ENCODE measurements at places on chromosomes 4 and X.

GRCh38 chr4:182276210-182277109 is 33.3 kb downstream of the TENM3 start:
- no peaks in the 10 kb centered on the region for H3K27me3 ChIP-seq
- no peak overlapping the region for H3K27ac ChIP-seq
- no peaks in the 10 kb centered on the region for H3K36me3 ChIP-seq
- no peak for DNase-seq
- H3K4me3 ChIP-seq: no peak overlapping the region

DNA sequence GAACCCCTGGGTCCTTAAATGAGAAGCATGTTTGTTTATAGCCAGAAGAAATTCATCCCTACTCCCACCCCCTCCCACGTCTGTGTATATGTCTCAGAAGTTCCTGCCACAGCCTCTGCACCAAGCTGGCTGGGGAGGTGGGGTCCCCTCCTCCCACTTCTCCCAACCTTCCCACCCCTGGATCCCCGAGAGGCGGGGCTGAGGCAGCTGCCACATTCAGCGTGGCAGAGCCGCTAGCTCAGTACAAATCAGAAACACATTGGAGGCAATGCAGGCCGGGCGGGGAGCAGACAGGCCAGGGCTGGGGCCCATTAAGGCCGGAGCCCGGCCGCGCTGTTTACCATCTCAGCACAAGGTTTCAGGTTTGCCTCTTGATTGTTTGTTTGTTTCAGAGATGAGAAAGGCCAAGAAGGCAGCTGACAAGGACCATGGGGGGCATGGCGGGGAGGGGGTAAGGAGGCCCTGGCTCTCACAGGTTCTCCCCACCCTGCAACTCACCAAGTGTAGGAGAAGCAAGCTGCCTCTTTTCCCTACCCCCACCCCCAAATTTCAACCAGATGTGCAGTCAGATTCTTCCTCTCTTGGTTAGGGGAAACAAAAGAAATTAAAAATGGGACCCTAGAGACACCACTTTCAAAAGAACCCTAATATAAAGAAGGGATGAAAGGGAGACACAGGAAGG is 22.3 kb downstream of the PJA1 start:
- H3K4me3 ChIP-seq: no peak overlapping the region
- no peaks in the 10 kb centered on the region for H3K4me1 ChIP-seq
- peaks cover 1% of the 10 kb centered on the region for H3K27me3 ChIP-seq
- H3K27ac ChIP-seq: no peak overlapping the region

DNA sequence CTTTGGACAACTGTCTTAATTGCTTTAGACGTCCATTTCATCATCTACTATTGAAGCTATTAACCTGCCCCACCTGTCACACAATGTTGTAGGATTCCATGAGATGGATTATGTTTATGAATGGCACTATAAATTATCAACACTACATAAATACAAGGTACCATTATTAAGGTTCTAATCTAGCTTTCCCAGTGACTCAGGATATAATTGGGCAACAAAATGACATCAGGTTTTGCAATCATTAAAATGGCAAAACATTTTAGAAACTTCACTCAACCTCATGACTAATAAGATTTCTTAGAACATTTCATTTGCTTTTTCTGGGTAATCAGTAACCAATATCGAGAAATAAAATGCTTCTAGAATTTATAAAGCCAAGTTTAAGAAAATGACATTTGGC is 9.2 kb downstream of the HOPX start:
- peaks cover 6% of the 10 kb centered on the region for H3K27me3 ChIP-seq
- no peak overlapping the region for H3K4me3 ChIP-seq
- H3K36me3 ChIP-seq: no peaks in the 10 kb centered on the region

- H3K27me3 ChIP-seq: peaks cover 3% of the 10 kb centered on the region
- no peak overlapping the region for H3K27ac ChIP-seq
- DNase-seq: no peak
- no peaks in the 10 kb centered on the region for H3K4me1 ChIP-seq
- no peak overlapping the region for H3K4me3 ChIP-seq
- H3K36me3 ChIP-seq: no peaks in the 10 kb centered on the region
Observed at GRCh38 chr4:158159718-158160094, 13.1 kb downstream of the GASK1B start.

Measured in activated naive CD8-positive, alpha-beta T cell treated with anti-CD3 and anti-CD28 coated beads, Interleukin-2, amount 50 U/mL, for 24 hours (primary cell).